ENCODE measurements at places on chromosomes 3 and 15.

DNA sequence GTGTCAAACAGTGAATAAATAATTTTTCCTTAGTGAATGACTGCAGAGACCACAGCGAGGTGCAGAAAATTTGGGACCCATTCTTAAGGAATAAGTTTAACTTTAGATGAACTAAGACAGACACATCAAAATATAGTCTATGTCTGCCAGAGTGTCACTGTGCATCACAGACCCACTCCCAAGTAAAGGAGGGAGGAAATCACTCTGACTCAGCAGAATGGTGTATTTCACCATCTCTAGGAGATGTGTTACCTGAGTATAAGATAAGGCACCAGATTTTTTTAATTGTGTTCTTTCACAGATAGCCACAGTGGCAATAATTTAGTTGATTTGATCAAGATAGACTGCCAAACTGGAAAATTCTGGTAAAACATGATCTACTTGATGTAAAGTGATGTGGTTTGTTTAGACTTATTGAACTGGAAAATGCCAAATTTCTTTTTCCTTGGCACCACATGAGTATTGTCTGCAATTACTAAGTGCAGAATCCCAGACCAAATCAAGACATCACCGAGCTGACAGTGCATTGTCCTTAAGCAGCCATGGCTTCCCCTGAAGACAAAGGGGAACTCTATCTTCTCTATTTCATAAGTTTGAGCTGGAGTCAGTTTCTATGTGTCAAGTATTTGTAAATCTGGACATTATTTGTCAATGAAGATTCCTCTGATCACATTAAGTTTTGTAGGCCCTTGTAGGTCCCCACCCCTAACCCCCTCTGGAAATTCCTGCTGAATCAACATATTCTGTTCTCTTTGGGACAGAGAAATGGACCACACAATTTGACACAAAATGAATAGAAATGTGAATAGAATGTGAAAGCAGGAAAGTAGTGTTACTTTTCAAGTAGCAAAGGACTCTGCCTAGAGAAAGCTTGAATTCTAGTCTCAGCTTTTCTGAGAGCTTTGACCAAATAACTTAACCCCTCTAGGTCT lies 47.6 kb downstream of the TIPARP start:
- DNase-seq, result no peak

DNA sequence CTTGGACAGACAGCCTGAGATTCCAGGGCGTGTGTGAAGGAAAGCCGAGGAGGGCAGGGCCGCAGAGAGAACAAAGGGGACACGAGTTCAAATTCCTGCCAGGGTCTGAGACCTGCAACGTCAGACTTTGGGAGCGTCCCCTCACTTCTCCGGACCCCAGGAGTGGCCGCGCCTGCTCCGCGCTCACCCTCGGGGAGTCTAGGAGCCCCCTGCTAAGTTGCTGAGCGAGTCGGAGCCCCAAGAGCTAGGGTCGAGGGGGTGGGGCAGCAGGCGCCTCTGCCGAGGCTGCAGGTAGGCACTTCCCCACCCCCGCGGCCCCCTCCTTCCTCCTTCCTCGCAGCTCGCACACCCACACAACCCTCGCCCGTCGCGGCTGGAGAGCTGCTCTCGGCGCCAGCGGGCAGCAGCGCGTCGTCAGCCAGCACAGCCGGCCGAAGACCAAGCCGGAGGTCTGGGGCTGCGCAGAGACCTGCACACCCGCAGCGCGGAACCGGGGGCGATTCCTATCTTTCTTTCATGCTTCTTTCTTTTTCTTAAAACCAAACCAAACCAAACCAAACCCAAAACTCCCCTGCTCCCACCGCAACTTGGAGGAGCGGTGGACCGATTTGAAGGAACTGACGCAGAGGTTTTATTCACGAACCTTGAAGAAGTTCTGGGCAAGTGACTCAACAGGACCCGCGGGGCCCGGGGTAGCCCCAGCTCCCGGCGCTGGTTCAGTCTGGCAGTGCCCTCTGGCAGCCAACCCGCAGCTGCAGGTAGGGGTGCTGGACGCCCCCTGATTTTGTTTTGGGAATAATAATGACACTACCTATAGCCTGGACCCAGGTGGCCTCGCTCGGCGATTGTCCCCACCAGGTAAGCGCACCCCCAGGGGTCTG lies at the start of gene ANKRD34C:
TSS of gene ANKRD34C (plus strand) at position 352 of the 881 bp plus-strand sequence. CDS start 10,563 bp downstream, outside the sequence.
- DNase-seq, result peak; percentile 29

DNA sequence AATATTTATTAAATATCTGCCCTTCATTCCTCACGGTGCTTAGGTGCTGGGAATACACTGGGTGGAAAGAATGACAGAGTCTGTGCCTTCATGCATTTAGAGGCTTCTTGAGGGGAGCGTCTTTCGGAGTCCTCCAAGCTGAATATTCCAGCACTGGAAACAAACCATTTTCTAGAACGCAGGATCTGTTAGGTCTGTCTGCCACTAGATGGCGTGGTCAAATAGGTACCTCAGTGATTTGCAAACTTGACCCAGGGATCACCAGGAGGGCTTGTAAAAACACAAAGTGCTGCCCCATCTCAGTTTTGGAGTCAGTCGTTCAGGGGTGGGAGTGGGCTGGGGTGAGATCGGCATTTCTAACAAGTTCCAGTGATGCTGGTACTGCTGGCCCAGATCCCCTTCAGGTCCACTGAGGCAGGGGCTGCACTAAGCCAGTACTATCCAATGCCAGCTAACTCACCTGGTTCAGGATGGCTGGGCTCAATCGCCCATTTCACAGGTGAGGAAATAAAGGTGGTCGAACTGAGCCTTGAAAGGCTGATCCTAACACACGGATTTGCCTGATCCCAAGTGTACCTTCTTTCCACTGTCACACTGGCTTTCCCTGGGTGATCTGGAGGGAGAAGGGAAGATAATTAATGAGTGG lies 14.8 kb downstream of the ARNT2 start:
- DNase-seq, result peak; percentile 34

DNA sequence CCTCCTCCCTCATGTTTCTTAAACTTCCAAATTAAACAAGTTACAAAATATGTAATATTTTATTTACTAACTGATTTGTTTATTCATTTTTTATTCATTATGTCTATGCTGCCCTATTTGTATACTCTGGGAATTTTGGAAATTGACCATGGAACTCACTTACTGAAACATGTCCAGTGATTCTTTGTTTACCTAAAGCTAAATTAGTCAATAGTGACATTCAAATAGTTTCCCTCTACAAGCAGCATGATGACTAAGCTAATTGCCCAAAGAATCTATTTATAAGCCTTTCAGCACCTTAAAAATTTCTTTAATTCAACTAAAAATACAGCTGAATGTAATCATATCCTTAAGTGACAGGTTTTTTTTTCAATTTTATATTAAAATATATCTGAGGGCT lies 437.7 kb downstream of the SI start:
- no peak for DNase-seq

GRCh38 chr3:13233487-13234485 lies 160.6 kb upstream of the IQSEC1 start:
- DNase-seq, result no peak

GRCh38 chr3:104145164-104145563 lies 1221.5 kb upstream of the ALCAM start:
- DNase-seq, result no peak

GRCh38 chr3:182683858-182684257 lies 109.4 kb upstream of the ATP11B start:
- DNase-seq, result no peak

DNA sequence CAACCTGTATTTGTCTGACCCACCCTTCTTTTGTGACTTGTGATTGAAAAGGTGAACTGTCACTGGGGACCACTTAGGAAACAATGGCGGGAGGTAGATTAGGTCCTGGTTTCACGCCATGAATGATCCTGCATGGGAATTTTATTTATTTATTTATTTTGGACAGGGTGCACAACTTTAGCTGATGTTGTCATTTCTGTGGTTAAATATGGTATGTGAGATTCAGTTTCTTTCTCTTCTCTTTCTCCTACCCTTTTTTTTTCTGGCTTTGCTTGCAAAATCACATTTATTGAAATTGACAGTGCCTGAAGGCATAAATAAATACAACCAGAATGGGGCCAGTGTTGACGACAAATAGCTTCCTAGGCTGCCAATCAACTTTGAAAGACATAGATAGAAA lies 18.0 kb upstream of the HTR3E start:
- DNase-seq, result no peak

DNA sequence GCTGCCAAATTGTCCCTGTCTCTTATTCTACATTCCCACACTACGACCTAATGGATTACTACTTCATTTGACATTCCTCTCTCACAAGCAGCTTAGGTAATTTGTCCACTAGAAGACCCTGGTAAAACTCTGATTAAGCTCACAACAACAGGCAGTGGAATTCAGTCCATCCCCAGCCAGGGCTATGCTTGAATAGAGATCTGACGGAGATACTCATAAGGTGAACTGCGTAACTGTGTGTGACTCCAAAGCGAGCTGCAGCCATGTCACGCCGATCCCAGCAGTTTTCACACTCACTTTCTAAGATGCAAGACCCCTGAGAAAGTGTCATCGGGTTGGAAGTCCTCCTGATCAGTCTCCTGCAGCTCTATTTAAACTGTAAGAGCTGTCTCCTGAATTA lies 25.7 kb upstream of the ROBO2 start:
- no peak for DNase-seq

GRCh38 chr15:68843425-68844311 lies 23.0 kb upstream of the ANP32A start:
- peak; percentile 28 for DNase-seq

DNA sequence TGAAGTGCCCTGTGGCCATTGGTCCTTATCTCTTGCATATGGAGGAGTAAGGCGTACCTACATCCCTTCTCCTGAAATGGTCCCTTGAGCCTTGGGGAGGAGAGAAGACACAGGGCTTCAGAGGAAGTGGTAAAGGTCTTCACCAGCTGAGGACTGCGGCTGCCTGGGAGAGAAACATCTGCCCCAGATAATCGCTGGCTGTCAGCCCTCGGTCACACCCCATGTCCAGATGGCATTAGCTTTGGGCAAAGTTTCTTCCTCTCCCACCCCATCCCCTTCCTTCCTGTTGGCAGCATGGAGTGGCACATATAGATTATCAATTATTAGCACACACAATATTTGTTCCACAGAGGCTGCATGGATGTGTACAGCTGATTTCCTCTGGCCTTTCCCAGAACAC lies 61.6 kb downstream of the LRTM1 start:
- no peak for DNase-seq

- no peak for DNase-seq
Measured at GRCh38 chr3:136547293-136547692, 204.9 kb downstream of the STAG1 start.
